ENCODE measurements at places on chromosomes 4 and X.

DNA sequence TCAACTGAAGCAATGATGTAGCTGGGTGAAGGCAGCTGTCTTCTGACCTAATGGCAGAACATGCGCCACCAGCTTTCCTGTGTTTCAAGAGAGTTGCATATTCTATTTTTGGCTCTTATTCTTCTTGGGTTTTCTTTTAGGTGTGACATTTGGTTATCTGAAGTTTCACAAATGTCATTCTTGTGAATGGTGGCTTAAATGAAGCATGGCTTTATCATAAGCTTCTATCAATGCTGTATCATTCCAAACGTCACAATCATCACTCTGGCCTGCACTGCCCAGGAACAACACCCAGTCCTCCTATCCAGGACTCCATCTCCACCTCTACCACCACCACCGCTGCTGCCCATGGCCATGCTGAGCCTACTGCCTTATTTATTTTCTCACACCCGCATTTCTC, 69.7 kb upstream of the WWC2 start:
- no peak for DNase-seq

- DNase-seq, result no peak
Measured at GRCh38 chr4:181745933-181746625, 497.1 kb upstream of the TENM3 start.

DNA sequence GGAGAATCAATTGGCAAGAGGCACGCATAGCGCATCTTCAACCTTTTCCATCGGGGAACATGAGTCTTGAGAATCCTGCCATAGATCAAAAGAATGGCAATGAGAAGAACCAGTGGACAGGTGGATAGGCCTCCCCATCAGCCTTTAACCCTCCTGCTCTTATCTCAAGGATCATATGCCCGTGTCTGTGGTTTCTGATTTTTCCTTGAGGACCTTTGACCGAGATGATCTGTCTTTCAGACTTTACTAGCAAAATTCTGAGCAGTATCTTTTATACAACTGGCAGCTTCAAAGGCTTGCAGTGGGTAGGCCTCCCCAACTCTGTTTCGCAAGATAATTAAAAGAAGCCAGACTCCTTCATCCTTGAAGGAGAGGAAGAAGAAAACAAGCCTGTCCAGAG, 174.4 kb downstream of the REPS2 start:
- no peak for DNase-seq

GRCh38 chr4:111360906-111361305, 738.0 kb upstream of the PITX2 start:
- no peak for DNase-seq

DNA sequence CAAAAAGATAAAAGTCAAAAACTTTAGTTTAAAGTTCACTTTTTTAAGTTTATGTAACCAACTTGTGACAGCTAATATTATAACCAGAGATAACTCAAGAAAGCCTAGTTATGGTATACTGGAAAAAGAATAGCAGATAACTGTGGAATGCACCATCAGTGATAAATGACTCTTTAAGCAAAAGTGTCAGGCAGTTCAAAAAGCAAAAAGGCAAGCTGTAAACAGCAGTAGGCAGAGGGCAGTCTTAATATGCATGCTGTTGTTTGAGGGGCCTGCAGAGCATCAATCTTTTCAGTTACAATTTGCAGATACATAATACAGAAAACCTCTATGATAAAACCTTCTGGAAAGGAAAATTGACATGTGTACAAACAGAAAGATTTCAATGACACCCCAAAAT, 81.8 kb upstream of the JADE1 start:
- no peak for DNase-seq

DNA sequence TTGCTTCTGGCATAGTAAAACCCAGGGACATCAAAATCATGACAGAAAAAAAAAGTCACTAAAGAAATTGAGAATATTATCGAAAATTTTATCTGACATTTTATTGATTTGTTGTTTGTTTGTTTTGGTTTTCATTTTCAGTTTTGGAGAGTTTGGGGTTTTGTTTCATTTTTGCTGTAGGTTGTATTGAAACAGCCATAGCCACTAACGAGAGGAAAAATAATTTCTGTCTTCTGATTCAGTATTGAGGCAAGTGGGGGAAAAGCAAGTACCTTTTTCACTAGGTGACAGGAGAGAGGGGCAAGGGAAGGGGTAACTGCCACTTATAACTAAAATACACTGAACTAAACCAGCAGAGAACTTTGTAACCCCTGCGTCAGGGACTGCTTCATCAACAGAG, 392.8 kb upstream of the NDST3 start:
- no peak for DNase-seq

- DNase-seq, result no peak
Measured at GRCh38 chrX:13491061-13491460, 78.3 kb upstream of the EGFL6 start.

- DNase-seq, result no peak
Measured at GRCh38 chr4:1053080-1053661, 41.7 kb downstream of the FGFRL1 start.

DNA sequence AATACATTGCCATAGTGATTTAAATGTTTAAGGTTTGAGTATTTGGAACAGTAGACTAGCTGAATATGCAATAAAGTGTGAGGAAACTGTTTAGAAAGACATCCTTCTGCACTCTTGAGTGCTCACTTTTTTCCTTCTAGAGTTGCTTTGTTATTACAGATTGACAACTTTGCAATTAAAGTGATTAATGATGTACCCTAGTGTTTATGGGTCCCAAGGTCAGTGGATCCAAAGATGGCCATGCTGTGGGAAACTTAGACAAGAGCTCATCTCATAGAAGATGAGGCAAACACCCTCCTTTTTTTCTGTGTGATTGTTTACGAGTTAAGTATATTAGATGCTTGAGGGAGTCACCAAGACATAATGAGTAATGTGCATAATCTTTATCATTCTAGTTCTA, 118.8 kb downstream of the PDLIM5 start:
- no peak for DNase-seq

GRCh38 chrX:152061557-152061956, 76.8 kb downstream of the MAGEA10 start:
- DNase-seq, result no peak

- peak; percentile 60 for DNase-seq
Measured at GRCh38 chrX:40152741-40153344, 55.1 kb upstream of the BCOR start.

- peak; percentile 18 for DNase-seq
Measured at GRCh38 chr4:101284546-101284945, 62.8 kb downstream of the PPP3CA start.

DNA sequence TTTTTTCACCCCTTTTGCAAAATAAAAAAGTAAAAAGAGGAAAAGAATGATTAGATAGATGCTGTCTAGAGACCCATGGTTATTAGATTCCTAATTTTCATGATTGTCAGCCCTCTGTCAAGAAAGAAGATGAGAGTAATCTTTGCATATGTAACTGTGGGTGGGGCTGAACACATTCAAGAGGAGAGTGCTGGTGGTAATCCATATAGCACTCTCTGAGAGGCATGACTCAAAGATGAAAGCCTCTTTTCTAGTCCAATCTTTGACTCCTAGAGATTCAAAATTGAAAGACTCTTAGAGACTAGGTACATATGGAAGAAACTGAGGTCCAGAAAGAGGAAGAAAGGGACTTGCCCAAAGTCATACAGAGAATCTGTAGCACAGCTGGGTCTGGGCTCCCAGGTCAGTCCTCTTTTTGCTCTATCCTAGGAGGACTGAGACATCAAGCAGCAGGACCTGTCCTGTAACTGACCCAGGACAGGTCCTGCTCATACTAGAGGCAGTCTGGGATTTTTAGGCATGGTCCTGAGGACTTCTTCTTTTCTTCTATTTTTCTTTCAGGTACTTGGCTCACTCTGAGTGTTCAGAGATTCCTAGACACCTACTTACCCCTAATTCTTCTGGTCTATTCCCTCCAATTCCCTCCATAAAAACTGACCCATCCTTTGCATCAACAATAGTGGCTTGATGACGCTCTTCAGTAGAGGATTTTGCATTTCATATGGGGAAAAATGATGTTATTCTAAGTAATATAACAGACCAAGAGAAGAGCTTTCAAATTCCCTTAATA, 23.8 kb downstream of the VSIG4 start:
- DNase-seq, result no peak

DNA sequence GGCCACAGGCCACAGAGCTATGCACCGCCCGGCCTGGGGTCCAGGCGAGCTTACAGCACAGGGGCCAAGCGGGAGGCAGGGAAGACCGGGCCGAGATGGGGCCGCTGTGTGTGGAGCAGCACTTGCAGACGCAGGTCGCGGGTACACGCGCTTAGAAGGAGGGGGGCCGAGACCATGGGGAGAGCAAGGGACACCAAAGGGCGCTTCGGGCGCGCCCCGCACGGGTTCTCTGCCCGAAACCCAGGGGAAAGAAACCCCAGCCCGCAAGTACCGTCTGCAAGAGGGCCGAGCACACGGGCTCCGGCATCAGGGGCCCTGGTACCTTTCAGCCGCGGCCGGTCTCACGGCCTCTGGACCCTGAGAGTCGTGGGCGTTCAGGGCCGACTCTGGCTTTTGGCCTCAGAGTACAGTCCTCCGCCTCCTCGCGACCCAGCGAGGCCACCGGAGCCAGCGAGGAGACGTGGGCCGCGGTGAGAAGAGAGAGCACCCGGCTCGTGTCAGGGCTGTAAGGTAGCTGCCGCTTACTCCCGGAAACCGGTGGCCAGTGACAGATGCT, 342 bp downstream of the EOLA2 start:
- DNase-seq, result no peak

DNA sequence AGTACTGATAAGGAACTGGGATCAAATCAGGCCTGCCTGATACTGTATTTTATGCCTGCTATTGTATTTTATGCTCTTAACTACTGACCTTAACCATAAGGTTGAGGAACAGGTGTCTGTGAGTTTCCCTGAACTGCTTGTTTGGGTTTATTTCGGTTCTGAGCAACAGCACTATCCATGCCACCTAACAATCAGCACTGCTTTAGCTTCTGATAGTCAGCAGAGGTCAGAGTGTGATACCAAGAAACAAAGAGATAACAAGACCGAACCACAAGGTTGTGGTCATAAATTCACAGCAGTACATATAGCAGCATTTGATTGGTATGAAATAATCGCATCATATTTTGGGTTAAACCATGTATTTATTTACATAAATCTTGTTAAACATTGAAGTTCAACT, 362.2 kb downstream of the FGF13 start:
- DNase-seq, result no peak

DNA sequence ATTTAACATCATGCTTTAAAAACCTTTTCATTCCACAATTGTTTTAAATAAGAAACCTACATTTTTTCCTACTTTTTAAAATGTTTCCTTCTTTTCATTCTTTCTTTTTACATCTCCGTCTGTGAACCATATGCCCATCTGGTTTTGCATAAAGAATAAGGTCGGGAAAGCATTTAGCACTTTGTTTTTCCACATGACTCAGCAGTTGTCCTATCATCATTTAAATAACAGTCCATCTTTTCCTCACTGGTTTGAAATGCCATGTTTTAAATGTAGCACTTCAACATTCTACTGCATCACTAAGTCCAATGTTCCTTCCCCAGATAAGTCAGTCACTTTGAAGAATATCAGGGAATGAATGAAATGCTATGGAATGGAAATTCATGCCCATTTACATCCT, 128.4 kb downstream of the SH3RF1 start:
- no peak for DNase-seq

DNA sequence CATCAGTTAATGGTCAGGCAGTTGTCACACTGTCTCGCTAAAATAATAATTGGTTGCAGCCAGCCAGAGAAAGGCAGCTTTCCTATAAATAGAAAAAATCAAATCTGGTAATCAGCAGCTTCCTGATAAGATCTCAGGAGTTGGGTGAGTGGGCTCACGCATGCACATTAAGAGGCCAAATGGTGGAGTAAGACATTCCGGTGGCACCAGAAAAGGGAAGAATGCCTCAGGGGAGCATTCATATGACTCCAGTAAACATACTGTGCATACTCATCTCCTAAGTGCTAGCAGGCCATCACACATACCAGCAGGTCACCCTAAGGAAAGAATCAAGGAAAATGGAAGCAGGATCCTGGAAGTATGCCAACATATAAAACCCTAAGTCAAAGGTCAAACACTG, 40.1 kb downstream of the UGT2B15 start:
- DNase-seq, result peak; percentile 57

DNA sequence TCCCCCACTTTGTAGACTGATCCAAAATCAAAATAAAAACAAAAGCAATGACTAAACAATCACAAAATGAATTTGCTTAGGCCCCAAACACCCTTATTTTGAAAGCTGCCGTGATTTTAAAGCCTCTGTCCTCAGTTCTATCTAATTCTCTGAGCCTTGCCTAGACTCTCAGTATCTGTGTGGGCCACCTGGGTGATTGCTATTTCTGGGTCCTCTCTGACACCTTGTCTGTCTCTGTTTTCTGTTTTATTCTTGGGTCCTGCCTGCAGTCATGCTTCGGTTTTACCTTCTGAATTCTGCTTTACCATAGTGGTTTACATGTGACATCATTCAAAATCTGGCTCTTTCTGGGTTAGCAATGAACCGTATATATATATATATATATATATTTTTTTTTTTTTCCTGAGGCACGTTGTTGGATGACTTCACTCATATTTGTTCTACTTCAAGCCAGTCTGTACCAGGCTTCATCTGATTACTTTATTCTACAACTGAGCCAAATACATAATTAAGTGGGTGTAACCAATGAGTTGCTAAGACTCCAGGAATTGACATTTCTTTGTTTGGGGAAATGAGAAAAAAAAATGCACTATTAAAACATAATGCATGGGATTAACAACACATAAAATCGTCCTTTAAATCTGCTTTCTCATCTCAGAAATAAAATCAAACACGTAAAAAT, 710.7 kb upstream of the SLIT2 start:
- DNase-seq, result no peak

DNA sequence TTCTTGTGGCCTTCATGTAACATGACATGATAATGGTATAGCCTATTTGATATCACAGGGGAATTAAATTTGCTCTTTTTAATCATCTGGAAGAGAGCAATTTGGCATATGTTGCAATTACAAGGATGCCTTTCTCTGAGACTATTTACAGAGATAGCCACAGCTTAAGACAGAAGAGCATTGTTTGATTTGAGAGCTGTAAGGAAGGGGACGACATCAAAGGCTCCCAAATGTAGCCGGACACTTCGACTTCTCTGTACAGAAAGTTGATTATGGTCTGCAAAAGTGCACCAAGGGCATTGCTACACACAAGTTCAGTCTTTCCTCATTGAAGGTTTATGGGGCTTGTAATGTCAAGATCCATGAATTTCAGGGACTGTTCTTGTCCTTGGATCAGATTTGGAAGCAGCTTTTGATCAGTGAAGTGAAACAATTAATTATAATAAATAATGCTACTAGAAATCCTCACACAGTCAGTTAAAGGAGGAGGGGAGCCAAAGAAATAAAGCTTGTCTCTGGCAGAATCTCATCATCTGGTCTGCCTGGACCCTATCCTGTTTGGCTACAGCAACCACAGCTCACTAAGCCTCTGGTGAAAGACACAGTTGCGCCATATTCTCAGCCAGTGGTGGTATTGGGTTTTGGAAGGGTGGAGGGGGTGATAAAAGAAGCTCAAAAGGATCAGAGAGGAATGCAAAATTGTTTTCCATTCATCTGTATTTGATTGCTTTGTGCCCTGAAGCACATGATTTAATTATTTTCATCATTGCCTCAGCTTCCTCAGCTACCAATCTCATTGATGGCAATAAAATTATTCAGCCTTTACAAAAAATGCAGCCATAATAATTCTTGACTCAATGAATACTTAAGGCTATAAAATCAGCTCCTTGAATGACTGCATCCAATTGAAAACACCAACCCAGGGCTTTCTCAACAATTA, 654.3 kb upstream of the LCORL start:
- no peak for DNase-seq
